ENCODE measurements at places on chromosomes 2 and 18. TPM values are rescaled to one million over a fixed set of nuclear protein-coding genes. Genes with fewer than 3 reads are reported as not detected.

DNA sequence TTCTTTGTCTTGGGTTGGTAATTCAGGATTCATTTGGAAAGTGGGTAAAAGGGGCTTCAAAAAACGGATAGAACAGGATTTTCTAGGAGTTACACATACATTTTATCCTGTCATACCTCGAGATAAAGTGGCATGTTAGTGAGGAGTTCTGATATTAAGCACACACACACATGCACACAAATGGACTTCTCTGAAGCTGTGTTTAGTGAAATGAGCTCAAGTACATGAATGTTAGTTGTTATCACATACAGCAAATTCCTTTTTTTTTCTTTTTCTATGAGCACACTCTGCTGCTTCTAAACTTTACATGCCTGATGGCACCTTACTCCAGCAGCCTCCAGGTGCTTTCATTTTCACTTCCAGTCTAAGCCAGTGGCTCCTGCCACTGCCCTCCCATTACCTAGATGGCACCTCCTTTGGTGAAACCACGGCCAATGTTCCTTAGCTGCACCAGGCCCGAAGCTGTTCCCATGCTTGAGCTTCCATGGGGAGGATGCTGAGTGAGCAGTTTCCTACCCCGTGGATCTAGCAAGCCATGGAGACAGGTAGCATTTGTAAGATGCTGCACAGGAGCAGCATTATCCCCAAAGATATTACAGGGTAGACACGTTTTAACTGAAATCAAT lies 49.7 kb downstream of the STAT1 start:
- no peaks in the 10 kb centered on the region for H3K36me3 ChIP-seq

GRCh38 chr2:134247679-134248078 lies 6.2 kb upstream of the MGAT5 start:
- peaks cover 58% of the 10 kb centered on the region for H3K4me1 ChIP-seq
- no peak overlapping the region for H3K4me3 ChIP-seq
- no peak overlapping the region for H3K27ac ChIP-seq
- H3K27me3 ChIP-seq, result no peaks in the 10 kb centered on the region

UGT1A9 gene
- total RNA-seq, result not detected

GRCh38 chr2:97932975-97933662 lies 62.6 kb downstream of the TMEM131 start:
- H3K4me1 ChIP-seq, result peaks cover 74% of the 10 kb centered on the region
- no peaks in the 10 kb centered on the region for H3K36me3 ChIP-seq
- H3K27me3 ChIP-seq, result no peaks in the 10 kb centered on the region
- DNase-seq, result no peak
- no peak overlapping the region for H3K27ac ChIP-seq

DNA sequence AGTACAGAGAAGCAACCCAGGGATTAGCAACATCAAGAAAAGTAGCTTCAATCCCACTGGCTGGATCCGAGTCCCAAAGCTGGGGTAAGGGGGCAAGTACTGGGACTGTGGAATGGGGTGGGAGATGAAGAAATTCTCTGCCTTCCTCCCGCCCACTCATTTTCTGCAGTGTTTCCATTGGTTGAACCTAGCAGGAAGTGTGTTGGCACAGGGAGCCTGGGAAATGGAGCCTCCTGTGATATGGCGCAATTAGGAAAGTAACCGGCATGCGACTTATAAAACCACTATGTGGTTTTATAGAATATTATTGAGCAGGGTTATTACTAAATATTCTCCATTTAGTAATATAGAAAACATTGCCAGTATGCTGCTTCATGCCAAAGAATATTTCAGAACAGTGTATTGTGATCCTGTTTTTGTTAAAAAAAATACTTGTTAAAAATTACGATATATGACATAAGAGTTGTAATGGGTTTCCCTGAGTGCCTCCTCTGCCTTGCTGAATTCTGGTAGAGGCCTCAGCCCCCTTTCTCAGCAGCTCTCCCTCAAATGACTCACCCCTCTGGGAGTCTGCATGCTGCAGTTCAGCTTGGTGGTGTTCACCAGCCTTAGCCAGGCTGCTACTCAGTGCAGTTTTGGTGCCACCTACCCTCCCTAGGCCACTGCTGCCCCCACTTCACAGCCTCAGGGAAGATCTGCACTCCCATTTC lies 60.5 kb downstream of the HK2 start:
- no peak overlapping the region for H3K4me3 ChIP-seq
- H3K27ac ChIP-seq, result no peak overlapping the region
- DNase-seq, result no peak
- peaks cover 51% of the 10 kb centered on the region for H3K36me3 ChIP-seq

DNA sequence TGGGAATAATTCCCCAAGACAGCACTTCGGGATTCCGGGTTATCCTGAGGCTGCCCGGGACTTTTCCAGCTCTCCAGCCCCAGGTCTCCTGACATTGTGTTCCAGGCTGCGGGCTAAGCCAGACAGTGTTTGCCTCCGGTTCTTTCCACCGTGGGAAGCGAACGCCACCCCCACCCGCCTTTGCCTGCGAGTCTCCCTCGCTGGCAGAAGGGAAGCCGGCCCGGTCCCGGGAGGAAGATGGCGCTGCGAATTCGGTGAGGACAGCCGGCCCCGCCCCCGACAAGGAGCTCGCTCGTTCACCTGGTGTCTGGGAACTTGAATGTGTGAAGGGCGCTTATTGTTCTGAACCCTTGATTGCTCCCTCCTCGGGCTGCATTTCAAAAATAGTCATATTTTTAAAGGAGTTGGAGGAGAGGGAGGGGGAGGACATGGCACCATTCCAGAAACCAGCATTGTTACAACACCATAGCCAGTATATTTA lies 2.9 kb downstream of the LRATD1 start:
- H3K27me3 ChIP-seq, result peaks cover 28% of the 10 kb centered on the region
- no peaks in the 10 kb centered on the region for H3K36me3 ChIP-seq
- peak; percentile 78 for DNase-seq
- H3K27ac ChIP-seq, result peak overlapping the region; percentile 67
